HEK293T (cell line): ENCODE measurements at places on chromosomes 5 and 9.

DNA sequence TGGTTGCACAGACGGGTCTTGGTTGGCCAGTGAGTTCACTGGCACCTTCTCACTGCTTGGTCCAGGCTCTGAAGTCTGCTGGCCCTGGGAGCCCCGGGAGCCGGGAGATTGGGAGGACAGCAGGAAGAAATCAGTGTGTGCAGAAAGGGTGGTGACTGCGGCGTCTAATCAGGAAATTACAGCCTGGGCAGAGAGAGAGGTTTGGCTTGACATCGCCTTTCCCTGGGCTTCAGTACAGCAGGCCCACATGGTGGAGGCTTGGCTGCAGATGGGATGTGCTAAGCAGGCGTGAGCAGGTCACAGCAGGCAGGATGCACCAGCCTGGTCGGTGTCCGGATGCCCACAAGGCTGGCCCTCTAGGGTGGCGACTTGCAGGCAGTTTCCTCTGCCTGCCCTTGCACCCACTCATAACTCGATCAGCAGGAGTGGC, 17.2 kb downstream of the PITX1 start:
- DNase-seq, result no peak

DNA sequence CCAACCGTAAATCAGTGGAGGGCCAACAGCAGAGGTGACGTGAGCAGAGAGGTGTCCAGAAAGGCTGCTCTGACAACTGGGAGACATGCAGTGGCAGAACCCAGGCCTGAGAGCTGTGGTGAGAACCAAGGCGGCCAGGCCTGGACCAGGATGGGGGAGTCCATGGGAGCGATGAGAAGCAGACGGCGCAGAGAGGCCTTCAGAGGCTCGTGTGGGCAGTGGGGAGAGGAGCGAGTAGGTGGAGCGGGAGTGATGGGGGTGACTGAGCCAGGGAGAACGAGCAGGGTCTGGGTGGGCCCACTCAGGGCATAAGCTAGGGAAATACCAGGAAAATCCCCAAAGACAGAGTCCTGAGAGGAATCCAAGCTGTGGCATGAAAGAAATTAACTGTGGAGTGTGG, 7.9 kb upstream of the IL3 start:
- DNase-seq, result no peak

GRCh38 chr9:27394826-27395201, 97.9 kb upstream of the EQTN start:
- DNase-seq, result no peak

DNA sequence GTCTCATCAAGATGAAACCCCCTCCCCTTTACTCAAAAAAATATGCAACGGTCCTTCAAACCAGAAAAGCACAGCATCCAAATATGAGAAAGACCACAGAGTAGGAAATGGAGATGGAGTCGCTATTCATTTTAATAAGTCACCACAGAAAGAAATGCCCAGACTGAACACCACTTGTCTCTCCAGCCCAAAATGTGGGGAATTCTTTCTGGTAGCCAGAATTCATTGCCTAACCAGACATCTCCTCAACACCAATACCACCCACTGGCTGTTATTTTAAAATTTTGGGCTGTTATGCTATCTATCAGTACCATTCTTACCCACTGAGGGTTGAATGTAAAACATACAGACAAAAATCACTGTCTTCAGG, 100.1 kb downstream of the SUSD1 start:
- DNase-seq, result no peak

- DNase-seq, result no peak
Measured at GRCh38 chr5:146025114-146025680, 80.2 kb downstream of the PLAC8L1 start.

DNA sequence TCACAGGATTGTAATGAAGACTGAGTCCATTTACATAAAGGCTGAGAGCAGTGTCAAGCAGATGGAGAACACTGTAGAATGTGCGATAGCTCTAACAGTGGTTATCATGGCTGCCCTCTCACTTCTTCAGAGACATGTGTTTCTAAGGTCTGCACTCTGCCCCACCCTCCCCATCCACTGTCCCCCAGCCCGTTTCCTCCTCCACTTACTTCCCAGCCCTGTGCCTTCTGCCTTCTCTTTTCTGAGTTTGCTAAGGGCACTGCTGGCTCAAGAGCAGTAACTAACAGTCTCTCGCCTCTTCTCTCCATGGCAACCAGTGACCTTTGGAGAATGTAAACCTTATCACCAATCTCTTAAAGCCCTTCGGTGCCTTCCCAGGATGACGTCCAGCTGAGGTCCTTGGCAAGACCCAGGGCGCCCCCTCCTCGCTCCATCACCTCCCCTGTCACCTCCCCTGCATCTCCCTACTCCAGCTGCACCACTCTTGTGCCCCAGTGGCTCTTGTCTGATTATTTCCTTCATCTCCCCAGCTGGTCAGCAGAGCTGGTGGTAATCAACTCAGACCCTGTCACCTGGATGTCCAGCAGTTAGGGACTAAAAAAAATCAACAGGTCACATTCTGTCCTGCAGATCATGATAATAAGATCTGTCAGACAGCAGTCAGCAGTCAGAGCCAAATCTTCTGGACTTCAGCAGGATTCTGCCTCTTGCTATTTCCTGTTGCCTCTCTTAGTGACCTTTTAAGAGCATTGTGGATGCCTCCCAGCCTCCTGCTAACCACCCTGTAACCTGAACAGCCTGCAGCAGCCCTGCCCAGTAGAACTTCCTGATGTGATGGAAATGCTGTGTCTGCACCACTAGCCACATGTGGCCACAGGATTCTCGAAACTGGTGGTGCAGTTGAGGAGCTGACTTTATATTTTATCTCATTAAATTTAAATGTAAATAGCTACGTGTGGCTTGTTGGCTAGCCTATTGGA, 9.0 kb downstream of the FXN start:
- DNase-seq, result no peak

DNA sequence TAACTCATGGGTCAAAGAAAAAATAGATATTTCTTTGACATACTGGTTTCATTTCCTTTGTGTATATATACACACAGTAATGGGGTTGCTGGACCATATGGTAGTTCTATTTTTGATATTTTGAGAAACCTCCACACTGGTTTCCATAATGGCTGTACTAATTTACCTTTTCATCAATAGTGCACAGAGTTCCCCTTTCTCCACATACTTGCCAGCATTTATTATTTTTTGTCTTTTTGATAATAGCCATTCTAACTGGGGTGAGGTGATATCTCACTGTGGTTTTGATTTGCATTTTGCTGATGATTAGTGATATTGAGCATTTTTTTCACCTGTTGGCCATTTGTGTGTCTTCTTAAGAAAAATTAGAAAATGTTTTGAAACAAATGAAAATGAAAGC, 78.4 kb upstream of the CKMT2 start:
- no peak for DNase-seq

DNA sequence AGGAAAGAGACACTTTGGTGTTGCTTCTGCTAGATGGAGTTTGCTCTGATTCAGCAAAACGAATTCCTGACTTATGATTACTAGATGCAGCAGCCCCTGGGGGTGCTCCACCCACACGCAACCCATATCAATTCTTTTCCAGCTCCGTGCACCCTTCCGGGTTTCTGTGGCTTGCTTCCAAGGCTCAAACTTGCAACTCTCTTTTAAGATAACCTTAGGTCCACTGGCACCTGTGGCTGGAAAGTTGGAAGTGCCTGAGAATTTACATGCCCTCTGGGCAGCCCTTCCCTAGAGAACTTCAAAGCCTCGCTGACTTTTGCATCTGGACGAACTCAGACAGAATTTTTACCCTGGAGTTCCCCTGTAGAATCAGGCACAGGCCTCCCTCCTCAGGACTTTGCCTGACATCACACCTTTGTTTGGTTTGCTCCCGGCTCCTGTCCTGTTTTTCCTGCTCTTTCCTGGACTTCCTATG, 224.9 kb downstream of the SNX18 start:
- no peak for DNase-seq

- no peak for DNase-seq
Measured at GRCh38 chr5:169301986-169302385, 1.0 kb upstream of the SLIT3 start.

GRCh38 chr9:80792726-80793125, 896.6 kb downstream of the TLE1 start:
- no peak for DNase-seq

DNA sequence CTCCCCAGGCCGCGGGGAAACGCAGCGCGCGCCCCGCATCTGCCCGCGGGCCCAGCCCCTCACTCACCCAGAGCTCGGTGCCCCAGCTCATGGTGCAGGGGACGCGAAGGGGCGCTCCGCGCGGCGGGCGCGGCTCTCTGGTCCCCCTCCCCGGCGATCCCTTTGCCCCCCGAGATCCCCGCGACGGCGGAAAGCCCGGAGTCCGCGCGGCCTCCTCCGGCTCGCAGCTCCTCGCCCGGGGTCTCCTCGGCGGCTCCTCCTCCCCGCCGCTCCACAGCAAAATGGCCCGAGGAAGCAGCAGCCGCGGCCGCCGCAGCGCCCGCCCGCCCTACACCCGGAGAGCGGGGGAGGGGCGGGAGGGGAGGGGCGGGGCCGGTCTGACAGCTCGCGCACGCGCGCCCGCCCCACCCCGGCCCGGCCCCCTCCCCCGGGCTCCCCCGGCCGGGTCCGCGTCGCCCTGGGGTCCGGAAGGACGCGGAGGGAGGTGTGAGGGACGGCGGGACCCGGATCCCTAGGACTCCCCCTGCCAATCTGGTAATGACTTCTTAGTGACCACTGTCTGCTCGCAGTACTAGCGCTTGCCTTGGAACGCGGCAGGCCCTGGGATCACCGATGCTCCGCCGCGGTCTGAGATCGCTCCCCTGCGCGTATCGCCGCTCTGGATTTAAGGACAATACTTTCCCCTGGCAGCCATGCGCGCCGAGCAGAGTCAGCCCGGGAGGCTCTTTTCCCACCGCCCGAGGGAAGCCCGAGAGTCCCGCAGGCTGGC, at the start of gene FNBP1:
Gene FNBP1 (minus strand): TSS at position 305 of the 769 bp plus-strand sequence. CDS start 214 bp downstream, at position 91.
- DNase-seq, result peak; percentile 90

DNA sequence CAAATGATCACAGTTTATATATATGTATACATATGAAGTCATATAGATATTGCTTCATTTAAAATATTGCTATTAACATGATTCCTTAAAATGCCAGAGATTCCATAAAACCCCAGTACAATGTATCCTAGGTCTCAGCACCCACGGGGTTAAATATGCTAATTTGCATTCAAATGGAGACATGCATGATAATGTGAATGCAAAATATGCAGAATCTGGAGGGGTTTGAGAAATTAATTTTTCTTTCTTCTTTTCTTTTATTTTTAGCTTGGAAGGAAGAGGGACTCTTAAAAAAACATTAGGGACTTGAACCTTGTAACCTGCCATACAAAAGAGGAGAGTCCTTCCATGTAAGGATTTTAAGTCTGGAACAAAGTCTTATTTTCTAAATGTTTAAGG, 211.9 kb downstream of the MEF2C start:
- no peak for DNase-seq

DNA sequence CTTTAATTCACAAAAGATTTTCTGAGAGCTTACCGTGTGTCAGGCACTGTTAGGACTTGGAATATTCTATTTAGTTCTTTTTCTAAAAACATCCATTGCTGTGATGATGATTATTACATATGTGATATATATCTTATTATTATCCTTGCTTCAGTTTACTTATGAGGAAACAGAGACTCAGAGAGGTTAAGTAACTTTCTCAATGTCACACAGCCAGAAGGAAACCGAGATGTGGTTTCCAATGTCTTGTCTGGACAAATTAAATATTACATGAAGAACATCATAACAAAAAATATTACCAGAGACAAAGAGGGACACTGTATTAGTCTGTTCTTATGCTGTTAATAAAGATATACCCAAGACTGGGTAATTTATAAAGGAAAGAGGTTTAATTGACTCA, 125.5 kb upstream of the DAP start:
- DNase-seq, result no peak

DNA sequence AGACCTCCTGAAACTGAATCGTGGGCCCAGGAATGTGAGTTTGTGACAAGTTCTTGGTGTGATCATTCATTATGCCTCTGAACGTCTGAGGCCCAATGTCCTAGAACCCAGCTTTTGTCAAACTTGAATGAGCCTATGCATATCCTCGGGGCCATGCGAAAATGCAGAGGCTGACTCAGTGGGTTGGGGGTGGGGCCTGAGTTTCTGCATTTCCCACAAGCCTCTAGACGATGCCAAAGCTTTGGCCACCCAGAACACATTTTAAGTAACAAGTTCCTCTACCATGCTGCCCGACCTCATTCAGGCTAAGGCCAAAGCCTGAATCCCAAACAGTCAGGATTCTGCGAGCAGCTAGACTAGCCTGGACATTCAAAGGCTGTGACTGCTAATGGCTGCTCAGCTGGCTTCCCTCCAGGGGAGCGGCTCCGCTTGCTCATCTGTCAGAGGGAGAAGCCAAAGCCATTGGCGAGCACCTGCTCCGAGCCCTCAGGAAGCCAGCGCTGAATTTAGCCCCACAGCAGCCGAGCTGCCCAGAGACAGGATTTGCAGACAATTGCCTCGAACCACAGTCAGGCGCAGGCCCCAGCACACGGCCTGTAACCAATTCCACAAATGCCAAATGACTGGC, 177.5 kb downstream of the ZDHHC21 start:
- no peak for DNase-seq

DNA sequence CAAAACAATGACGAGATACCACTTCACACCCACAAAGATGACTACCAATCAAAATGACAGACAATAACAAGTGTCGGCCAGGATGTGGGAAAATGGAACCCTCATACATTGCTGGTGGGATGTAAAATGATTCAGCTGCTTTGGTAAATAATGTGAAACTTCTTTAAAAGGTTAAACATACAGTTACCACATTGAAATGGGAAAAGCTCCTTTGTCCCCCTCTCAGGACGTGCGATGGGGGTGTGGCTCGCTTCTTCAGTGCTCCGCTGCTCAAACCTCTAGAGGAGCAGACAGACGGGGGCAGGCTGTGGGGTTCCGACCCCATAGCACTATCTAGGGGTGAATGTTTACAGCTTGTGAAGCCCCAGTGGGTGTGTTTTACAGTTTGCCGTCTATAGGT, 8.0 kb upstream of the PLPP6 start:
- no peak for DNase-seq

DNA sequence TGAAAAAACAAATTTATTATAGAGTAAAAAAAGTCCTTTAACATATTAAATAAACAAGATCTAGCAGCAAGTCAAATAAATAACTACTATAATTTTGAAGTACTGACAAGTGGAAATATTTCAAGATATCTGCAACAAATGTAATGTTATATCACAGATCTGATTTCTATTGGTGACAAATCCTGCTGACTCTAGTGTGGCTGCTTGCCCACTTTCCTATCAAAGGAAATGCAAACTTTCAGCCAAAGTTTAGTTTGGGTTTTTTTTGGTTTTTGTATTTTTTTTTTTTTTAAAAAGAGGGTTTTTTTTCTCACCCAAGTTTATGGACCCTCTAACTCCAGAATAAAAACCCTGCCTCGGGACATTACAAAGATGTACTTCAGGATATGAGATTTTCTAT, 12.9 kb downstream of the ADRA1B start:
- no peak for DNase-seq

GRCh38 chr5:166708291-166708690, 1583.2 kb upstream of the WWC1 start:
- no peak for DNase-seq

DNA sequence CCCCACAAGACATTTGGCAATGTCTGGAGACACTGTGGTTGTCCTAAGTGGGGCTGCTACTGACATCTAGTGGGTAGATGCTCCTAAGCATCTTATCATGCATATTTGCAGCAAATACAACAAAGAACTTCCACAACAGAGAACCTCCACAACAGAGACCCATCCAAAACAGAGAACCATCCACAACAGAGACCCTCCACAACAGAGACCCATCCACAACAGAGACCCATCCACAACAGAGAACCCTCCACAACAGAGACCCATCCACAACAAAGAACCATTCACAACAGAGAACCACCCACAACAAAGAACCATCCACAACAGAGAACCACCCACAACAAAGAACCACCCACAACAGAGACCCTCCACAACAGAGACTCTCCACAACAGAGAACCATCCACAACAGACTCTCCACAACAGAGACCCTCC, 32.8 kb downstream of the ARPC5L start:
- peak; percentile 18 for DNase-seq

- DNase-seq, result no peak
Measured at GRCh38 chr9:9061627-9062026, 1262.0 kb upstream of the DMAC1 start.
